Upper lobe of right lung (tissue), 1 donor: ENCODE measurements at places on chromosomes 5 and 9.

DNA sequence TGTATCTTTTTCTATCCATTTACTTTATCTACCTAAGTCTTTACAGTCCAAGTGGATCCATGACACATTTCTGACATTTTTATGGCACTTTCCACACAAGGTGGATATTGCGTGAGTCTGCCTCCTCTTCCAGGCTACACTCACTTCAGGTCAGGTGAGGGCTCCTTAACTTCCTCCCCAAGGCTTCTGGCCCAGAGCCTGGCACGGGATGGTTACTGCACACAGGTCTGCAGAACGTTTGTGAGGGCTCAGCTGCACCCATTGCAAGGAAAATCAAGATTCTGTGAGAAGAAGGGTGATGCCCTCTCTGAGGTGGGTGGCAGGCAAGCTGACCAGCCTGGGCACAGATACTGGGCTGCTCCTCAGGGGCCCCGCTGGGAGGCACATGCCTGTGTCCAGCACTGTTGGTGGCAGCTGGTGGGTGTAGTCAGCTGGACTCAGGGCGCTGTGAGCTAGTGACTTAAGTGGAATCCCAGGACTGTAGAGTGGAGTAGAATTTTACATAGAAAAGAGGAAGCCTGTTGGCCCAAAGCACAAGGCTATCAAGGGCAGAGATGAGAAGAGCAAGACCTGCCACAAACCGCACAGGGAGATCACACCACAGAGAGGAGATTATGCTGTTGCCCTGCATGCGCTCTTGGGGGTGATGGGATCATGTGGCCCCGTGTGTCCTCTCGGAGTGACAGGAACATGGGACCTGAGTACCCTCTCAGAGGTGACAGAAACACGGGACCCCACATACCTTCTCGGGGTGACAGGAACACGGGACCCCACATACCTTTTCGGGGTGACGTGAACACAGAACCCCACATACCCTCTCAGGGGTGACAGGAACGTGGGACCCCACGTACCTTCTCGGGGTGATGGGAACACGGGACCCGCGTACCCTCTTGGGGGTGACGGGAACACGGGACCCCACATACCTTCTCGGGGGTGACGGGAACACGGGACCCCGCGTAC, 21.3 kb downstream of the AHRR start:
- H3K4me1 ChIP-seq: no peaks in the 10 kb centered on the region
- no peaks in the 10 kb centered on the region for H3K27me3 ChIP-seq
- no peak overlapping the region for H3K27ac ChIP-seq
- no peaks in the 10 kb centered on the region for H3K36me3 ChIP-seq

GRCh38 chr9:128898845-128899565, 17.1 kb downstream of the LRRC8A start:
- H3K27me3 ChIP-seq: no peaks in the 10 kb centered on the region
- H3K27ac ChIP-seq: peak overlapping the region; percentile 49
- no peak overlapping the region for H3K4me3 ChIP-seq
- peaks cover 35% of the 10 kb centered on the region for H3K36me3 ChIP-seq

DNA sequence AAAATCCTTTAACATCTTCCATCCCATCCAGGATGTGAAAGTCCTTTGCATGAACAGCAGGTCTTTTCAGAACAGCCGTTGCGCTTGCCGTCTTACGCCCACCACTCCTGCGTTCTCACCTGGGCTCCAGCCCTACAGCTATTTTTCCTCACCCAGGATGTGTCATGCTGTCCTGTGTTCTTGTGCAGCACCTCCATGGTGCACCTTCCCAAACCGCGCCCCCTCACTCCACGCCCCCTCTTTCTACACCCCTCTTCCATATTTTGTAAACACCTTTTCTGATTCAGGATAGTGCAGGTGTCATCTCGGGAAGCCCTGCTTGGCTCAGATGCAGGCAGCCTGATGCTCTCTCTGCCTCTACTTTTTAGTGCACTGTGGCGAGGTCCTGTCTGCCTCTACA, 18.4 kb downstream of the CAMK4 start:
- no peaks in the 10 kb centered on the region for H3K27me3 ChIP-seq
- no peak overlapping the region for H3K4me3 ChIP-seq
- H3K36me3 ChIP-seq: no peaks in the 10 kb centered on the region
- DNase-seq: no peak
- H3K4me1 ChIP-seq: no peaks in the 10 kb centered on the region

DNA sequence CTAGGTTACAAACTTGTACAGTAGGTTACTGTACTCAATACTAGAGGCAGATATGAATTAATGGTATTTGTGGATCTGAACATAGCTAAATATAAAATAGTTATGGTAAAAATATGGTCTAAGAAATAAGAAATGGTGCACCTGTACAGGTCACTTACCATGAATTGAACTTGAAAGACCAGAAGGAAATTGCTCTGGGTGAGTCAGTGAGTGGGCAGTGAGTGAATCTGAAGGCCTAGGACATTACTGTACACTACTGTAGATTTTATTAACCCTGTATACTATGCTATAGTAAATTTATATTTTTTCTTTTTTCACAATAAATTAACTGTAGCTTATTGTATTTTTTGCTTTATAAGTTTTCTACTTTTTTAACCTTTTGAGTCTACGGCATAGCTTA, 1020.4 kb downstream of the CDH18 start:
- no peak for DNase-seq
- H3K36me3 ChIP-seq: no peaks in the 10 kb centered on the region
- H3K4me3 ChIP-seq: no peak overlapping the region

- no peak overlapping the region for H3K27ac ChIP-seq
- no peaks in the 10 kb centered on the region for H3K36me3 ChIP-seq
- DNase-seq: no peak
- peaks cover 21% of the 10 kb centered on the region for H3K27me3 ChIP-seq
These were observed 29.7 kb upstream of the FCN1 start for GRCh38 chr9:134947265-134947955.

- H3K4me1 ChIP-seq: no peaks in the 10 kb centered on the region
- no peak overlapping the region for H3K27ac ChIP-seq
- no peak for DNase-seq
- no peaks in the 10 kb centered on the region for H3K36me3 ChIP-seq
- no peaks in the 10 kb centered on the region for H3K27me3 ChIP-seq
These were observed 70.8 kb downstream of the MFAP3 start for GRCh38 chr5:154109416-154110106.

DNA sequence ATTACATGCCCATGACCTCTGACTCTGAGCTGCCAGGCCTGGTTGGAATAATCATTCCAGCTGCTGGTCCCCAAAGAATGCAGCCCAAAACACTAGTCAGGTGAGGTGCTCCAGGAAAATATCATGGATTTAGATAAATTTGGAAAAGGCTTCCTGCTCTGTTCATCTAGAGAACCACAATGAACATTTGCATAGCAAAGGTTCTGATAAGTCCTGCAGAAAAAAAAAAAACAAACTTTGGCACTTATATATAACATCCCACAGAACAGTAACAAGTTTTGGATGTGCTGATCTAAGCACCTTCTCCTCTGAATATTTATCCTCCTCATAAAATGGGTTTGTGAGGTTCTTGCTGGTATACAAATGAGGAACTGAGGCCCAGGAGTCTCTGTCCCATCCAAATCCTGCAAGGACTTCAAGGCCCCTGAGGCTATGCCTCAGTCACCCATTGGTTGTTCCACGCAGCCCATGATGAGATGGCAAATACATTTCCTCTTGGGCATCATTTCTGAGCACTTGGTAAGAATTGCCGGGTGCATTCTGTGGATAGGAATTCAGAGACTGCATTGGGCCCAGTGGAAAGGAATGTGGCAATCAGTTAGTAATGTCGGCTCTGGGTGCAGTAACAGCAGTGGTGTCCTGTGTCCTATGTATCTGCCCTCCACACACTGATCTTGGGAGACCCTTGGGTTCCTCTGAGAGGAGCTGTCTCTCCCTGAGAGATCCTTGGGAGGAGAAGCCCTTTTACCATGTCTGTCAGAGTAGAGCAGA, 73.4 kb upstream of the ASS1 start:
- H3K4me3 ChIP-seq: no peak overlapping the region
- no peak for DNase-seq
- no peaks in the 10 kb centered on the region for H3K36me3 ChIP-seq
- H3K27ac ChIP-seq: no peak overlapping the region

- DNase-seq: no peak
- H3K27ac ChIP-seq: no peak overlapping the region
- H3K4me1 ChIP-seq: no peaks in the 10 kb centered on the region
- no peaks in the 10 kb centered on the region for H3K36me3 ChIP-seq
- no peaks in the 10 kb centered on the region for H3K27me3 ChIP-seq
These were observed 403.5 kb upstream of the TYRP1 start for GRCh38 chr9:12289711-12290110.

- no peak for DNase-seq
- H3K27ac ChIP-seq: no peak overlapping the region
- H3K36me3 ChIP-seq: peaks cover 91% of the 10 kb centered on the region
- H3K27me3 ChIP-seq: no peaks in the 10 kb centered on the region
These were observed 6.7 kb downstream of the NSD1 start for GRCh38 chr5:177140312-177140711.

DNA sequence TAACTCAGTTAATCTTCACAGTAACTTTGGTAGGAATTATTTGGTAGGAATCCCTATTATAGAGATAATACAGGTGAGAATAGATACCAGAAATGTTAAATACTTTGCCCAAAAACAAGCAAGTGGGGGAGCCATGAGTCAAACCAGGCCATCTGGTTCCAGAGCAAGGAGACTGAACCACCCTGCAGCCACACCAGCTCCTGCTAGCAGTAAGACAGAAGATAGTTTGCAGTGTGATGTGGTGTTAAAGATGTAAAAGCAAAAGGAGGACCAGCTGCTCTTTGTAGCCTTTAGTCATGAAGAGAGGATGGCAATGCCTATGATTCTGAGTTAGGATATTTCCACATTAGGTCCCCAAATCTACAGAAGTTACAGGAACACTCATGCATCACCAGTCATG, 101.4 kb downstream of the PRKACG start:
- peaks cover 5% of the 10 kb centered on the region for H3K4me1 ChIP-seq
- no peak overlapping the region for H3K4me3 ChIP-seq
- no peaks in the 10 kb centered on the region for H3K36me3 ChIP-seq
- no peak overlapping the region for H3K27ac ChIP-seq
- no peak for DNase-seq
- no peaks in the 10 kb centered on the region for H3K27me3 ChIP-seq

DNA sequence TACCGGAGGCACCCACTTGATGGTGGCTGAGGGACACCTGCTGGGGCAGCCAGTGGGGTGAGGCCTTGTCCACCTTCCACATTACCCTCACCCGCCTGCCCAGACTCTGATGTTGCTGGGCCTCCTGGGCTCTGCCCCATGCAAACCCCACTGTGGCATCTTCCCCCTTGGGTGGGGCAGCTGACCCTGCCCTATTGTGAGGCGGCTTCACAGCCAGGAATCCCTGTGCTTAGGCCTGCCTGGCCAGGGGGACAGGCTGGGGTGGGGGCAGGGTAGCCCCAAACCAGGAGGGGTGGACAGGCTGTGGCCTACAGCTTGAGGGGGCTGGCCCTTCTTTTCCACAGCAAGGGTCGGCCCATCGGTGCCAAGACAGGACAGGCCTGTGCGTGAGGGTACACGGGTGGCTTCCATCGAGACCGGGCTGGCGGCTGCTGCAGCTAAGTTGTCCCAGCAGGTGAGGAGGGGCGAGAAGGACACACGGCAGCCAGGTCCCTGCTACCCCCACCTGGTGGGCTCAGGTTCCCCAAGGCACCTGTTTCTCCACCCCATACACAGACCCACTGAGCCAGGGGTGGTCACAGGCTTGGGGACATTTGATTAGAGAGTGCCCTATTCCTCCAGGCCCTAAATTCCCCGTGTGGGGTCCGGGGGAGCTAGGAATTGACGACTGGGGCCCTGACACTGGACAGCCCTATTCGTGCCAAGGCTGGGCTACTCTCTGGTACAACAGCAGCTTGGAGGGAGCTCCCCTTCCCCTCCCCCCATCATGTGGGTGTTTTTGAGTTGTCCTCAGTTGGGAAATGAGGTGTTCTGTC, 99.2 kb downstream of the PHF2 start:
- no peak overlapping the region for H3K4me3 ChIP-seq
- no peaks in the 10 kb centered on the region for H3K27me3 ChIP-seq
- H3K27ac ChIP-seq: no peak overlapping the region
- H3K4me1 ChIP-seq: no peaks in the 10 kb centered on the region
- peak; percentile 55 for DNase-seq

GRCh38 chr9:137232510-137232909, 1.8 kb downstream of the SLC34A3 start:
- H3K27me3 ChIP-seq: peaks cover 59% of the 10 kb centered on the region
- no peak overlapping the region for H3K4me3 ChIP-seq
- peaks cover 9% of the 10 kb centered on the region for H3K4me1 ChIP-seq
- no peak overlapping the region for H3K27ac ChIP-seq

DNA sequence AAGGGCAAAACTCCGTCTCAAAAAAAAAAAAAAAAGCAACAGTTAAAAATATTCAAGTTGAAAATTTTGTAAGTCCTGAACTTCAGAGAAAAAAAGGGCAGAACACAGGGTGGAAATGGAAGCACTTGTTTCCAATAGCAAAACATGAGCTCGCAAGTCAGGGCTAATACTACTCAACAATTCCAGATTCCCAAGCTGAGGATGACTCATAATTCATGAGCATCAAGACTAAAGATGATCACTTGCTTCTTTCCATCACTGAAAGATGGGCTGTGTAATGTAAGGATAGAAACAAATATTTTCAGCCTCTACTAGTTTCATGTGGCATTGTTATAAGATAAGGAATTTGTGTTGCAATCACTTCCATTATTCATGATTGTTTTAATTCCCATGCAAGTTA, 33.5 kb upstream of the FST start:
- H3K27me3 ChIP-seq: no peaks in the 10 kb centered on the region
- no peak for DNase-seq
- H3K4me1 ChIP-seq: no peaks in the 10 kb centered on the region
- no peak overlapping the region for H3K4me3 ChIP-seq

GRCh38 chr9:16912197-16912596, 41.7 kb upstream of the BNC2 start:
- no peaks in the 10 kb centered on the region for H3K4me1 ChIP-seq
- no peak overlapping the region for H3K4me3 ChIP-seq
- DNase-seq: no peak
- H3K27ac ChIP-seq: no peak overlapping the region
- no peaks in the 10 kb centered on the region for H3K36me3 ChIP-seq
- no peaks in the 10 kb centered on the region for H3K27me3 ChIP-seq

- peaks cover 67% of the 10 kb centered on the region for H3K36me3 ChIP-seq
- H3K27me3 ChIP-seq: no peaks in the 10 kb centered on the region
- H3K4me1 ChIP-seq: peaks cover 8% of the 10 kb centered on the region
These were observed 40.8 kb upstream of the SMU1 start for GRCh38 chr9:33117306-33117705.

DNA sequence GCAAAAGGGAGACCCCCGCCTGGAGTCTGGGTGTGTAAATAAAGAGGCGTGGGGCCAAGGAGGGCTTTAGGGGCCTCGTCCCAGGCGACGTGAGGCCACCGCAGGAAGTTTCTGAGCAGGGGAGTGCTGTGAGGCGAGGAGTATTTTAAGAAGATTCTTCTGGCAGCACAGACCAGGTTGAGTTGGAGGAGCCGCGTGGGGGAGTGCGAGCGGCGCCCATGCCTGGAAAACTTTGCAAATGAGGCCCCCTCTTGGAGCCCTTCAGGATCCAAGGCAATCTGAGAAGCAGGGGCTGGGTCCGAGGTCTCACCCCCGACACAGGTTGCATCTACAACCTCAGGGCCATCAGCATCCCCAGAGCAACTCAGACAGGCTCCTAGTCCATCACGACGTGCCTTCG, 24.3 kb upstream of the CPLX2 start:
- no peak for DNase-seq
- no peak overlapping the region for H3K27ac ChIP-seq
- H3K4me3 ChIP-seq: no peak overlapping the region
- no peaks in the 10 kb centered on the region for H3K27me3 ChIP-seq
- no peaks in the 10 kb centered on the region for H3K4me1 ChIP-seq
- no peaks in the 10 kb centered on the region for H3K36me3 ChIP-seq
